ENCODE measurements at places on chromosomes 5 and 9.

DNA sequence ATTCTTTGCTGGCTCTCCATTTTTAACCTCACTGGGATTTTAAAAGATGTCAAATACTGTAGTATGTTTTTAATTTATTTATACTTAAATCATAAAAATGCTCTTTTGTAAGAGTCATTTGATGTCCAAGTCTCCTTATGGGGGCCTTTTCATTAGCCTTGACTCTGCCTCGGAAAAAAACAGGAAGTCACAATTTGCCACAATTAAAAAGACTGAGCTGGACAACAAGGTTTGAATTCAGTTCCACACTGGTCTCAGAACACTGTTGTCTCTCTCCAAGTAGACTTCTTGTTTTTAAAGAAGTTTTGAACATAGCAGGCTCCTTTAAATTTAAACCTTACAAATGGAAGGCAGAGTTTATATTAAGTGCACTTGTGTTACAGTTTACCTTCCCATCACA is 444.2 kb downstream of the ACTL7B start:
- DNase-seq, result no peak

DNA sequence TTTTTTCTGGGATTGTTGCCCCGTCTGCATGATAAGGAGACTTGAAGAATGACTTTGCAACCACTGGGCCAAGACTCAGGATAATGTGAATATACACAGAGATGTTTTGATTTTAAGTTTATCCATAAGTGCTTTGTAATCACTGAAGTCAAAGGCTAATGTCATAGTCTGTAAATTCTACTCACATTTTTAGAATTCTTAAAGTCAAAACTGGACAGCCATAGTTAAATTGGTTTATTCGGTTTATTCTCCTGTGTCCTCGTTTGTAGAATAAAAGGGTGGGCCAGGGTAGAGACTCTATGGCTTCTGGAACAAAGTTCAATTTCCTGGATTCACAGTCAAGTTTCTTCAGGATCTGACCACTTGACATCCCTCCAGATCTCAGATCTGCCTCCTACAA is 327.7 kb upstream of the TNC start:
- DNase-seq, result no peak

- DNase-seq, result no peak
These were observed 6.3 kb downstream of the ADGRD2 start for GRCh38 chr9:124456341-124457078.

- DNase-seq, result no peak
These were observed 453.6 kb upstream of the TUSC1 start for GRCh38 chr9:26131886-26132285.

GRCh38 chr5:146072595-146072994 is 32.8 kb downstream of the PLAC8L1 start:
- DNase-seq, result no peak

GRCh38 chr5:135335031-135335828 is 63.8 kb downstream of the MACROH2A1 start:
- no peak for DNase-seq

GRCh38 chr9:37034305-37034937 is 353 bp upstream of the PAX5 start:
- peak; percentile 65 for DNase-seq

- no peak for DNase-seq
These were observed 150.2 kb upstream of the SLC12A2 start for GRCh38 chr5:127933348-127933747.

GRCh38 chr5:112316006-112316405 is 103.1 kb downstream of the EPB41L4A start:
- DNase-seq, result no peak

GRCh38 chr9:104795857-104796256 is 31.9 kb downstream of the NIPSNAP3B start:
- DNase-seq, result no peak

- DNase-seq, result no peak
These were observed 69.9 kb downstream of the EHMT1 start for GRCh38 chr9:137688725-137689124.

- DNase-seq, result no peak
These were observed 201.5 kb downstream of the C9orf50 start for GRCh38 chr9:129419382-129419899.

- DNase-seq, result no peak
These were observed 58.3 kb upstream of the ACO1 start for GRCh38 chr9:32326146-32326545.

DNA sequence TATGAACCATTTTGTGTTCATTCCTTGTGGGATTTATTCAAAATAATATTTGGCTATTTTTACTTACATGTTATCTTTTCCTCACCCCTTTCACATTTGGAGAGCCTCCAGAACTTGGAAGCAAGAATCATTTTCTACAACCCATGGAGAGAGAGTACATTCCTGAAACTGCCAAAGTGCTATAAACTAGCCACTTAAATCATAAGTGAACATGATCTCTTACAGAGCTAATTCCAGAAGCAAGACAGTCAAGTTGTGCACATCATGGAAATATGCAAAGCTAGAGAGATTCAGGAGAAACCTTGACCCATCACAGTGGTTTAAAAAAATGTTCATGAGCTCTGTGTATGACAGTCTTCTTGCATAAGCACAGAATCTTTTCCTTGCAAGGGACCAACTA is 883.6 kb upstream of the C9orf72 start:
- no peak for DNase-seq

DNA sequence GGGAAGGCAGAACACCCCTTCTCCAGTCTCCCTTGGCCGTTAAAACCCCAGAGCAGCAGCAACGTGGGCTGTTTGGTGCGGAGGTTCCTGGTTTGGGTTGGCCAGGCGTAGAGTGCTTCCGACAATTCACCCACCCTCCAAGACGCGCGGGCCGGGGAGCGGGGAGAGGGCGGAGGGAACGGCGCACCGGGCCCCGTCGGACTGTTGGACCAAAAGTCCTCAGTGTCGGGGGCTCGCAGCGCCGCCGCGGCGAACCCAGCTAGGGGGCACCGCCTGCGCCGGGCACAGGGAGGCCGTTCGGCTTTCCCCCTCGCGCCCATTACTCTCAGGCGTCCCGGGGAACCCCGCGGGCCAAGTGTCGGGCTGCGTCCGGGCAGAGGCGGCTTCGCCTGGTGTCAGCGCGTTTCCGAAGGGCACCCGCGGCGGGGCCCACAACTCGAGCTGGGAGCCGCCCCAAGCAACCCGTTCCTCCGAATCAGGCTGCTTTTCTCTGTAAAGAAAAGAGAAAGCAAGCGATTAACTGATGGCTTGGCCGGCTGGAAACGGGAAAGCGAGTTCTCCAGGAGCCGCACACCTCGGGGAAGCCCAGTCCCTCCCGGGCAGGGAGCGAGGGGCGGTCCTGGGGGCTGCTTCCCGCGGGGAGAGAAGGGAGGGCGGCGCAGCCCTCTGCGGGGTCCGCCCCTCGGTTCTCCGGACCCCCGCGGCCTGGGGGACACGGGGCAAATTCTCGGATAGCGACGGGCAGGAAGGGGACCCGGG is 145.5 kb downstream of the ERCC6L2 start:
- peak; percentile 21 for DNase-seq

DNA sequence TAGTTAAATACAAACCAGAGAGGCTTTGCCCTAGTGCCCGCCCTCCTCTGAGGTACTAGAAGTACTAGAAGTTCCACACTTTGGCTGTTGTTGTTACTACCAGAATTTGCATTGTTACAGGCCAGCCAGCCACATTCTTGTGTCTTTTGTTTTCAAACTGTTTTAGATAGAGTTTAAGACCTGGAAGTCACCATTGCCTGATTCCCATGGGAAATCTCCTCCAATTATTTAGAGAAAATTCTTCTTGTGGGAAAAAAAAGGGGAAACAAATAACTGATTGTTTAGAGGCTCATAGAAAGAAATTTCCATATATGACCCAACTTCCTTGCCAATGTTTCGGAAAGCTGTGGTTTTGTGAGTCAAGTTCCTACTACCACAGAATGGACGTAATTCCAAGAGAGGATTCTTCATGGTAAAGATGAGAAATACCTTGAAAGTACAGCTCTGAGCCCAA is 252.2 kb downstream of the GOLPH3 start:
- no peak for DNase-seq

DNA sequence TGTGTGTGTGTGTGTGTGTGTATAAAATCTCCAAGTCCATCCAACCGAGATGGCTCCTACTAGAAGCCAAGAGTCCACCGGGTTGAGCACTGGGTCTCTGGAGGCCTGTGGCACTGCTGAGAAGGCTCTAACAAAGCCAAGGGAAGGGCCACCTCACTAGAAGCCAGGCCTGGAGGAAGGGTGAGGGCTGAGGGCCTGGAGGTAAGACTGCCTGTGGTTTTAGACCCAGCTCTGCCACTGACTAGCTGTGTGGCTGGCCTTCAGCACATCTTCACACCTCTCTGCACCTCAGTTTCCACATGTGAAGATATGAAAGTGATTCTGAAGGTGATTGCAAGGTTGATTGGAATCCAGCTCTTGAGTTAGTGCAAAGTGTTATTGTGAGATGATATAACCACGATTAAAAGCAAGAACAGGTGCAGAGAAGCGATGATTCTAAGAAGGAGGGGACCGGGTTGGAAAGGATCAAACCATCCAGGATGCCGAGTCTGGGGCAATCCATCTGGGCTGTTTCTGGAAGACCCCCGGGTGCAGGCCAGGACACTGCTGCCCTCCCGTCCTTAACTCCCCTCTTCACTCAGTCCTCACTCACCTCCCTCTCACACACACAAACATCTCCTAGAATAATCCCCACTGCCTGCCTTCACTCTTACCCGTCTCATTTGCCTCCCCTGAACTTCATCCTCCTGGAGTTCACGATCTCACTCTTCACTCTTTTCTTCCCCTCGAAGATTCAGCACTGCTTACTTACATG is 2.3 kb downstream of the IL4 start:
- no peak for DNase-seq

DNA sequence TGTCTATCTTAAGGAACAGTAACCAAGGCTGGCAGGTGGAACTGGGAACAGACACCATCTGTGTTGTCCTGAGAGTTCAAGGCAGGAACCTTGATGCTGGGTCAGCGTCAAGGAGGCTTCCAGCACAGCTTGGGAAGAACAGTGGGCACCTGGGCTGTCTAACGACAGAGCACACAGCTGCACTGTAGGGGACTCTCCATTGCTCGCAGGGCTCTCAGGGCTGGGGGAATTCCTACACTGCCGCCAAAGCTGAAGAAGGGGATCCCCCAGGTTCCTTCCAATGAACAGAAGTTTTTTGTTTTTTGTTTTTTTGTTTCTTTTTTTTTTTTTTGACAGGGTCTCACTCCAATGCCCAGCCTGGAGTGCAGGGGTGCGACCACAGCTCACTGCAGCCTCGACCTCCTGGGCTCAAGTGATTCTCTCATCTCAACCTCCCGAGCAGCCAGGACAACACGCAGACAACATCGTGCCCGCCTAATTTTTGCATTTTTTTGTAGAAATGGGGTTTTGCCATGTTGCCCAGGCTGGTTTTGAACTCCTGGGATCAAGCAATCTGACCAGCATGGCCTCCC is 81.9 kb downstream of the PTPN3 start:
- DNase-seq, result no peak

GRCh38 chr5:142955628-142956027 is 185.5 kb downstream of the ARHGAP26 start:
- no peak for DNase-seq
